ENCODE measurements at places on chromosomes 12 and 14. TPM values are rescaled to one million over a fixed set of nuclear protein-coding genes. Genes with fewer than 3 reads are reported as not detected.

DNA sequence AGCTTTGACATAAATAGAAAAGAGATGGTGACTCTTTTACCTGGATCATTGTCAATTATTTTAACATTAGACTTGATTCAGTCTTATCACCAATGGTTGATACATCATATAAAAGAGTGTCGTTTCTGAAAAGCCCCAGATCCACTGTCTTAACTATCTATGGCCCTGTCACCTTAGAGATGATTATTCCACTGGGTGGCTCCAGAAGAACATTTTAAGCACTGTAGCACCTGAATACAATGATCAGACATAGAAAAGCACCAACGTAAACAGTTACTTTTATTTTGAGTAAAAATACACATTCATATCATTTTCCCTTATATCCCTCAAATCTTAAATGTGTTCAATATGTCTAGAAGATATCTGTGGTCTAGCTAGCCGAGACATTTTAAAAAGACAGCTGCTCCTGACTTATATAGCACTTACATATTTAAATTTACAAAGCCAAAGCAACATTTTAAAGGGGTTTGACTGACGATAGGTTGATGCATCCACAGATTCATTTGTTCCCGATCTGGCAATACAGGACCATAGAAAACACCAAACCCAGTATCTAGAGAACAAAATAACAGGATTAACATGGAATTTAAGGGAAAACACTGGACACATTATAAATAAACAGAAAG is 32.9 kb downstream of the TSPAN8 start:
- DNase-seq: no peak

DNA sequence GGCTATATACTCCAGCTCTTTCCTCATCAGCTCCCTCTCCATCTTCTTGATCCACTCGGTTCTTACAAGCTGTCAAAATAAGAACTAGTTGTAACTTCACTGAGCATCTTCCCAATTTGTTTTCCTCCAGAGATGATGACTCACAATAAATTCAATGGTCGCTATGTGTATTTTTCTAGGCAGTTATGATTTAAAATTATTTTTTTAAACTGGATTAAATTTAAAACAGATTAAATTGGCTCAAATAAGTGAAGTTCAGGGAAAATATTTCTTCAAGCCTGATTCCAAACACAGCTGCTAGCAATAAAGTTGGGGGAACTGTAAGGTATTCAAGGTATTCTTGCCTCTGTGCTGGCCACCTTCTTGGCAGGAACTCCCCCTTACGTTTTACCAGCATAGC is 717.7 kb upstream of the USP15 start:
- DNase-seq: no peak

GRCh38 chr12:58931518-58931917 is 11.2 kb upstream of the LRIG3 start:
- DNase-seq: no peak

DNA sequence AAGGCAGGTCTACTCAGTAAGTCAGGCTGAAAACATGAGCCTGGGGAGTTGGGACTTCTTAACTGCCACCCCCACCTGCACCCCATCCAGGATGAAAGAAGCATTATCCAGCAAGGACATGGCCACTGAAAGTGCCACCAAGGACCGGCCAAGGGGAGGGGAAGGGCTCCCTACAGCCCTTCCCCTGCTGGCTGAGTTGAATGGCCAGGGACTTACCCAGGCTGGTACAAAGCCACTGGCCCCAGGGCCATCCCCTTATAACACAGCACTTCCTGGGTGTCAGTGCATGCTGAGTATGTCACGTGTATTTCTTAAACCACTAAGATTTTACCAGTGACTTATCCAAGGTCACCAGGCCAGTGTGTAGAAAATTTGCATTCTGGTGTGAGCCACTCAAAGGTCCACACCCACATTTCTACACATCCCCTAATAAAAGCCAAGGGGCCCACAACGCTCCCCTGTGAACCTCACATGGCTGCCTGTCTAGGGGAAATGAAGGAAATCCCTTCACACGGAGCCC is 29.3 kb upstream of the ZFP36L1 start:
- no peak for DNase-seq

GRCh38 chr14:61342486-61342885 is 21.1 kb downstream of the PRKCH start:
- no peak for DNase-seq

- no peak for DNase-seq
Observed at GRCh38 chr12:50112456-50113218, 601 bp downstream of the COX14 start.

- no peak for DNase-seq
Observed at GRCh38 chr12:118402251-118402650, 25.9 kb downstream of the SUDS3 start.

GRCh38 chr14:75096959-75097358 is 27.5 kb downstream of the ZC2HC1C start:
- DNase-seq: no peak

- DNase-seq: no peak
Observed at GRCh38 chr12:1797011-1797901, 23.1 kb upstream of the LRTM2 start.

GRCh38 chr12:130460611-130461446 is 123.1 kb downstream of the PIWIL1 start:
- DNase-seq: no peak

- no peak for DNase-seq
Observed at GRCh38 chr12:57063991-57064685, 14.2 kb upstream of the MYO1A start.

- DNase-seq: no peak
Observed at GRCh38 chr14:67004521-67004920, 184.7 kb upstream of the GARIN2 start.

DNA sequence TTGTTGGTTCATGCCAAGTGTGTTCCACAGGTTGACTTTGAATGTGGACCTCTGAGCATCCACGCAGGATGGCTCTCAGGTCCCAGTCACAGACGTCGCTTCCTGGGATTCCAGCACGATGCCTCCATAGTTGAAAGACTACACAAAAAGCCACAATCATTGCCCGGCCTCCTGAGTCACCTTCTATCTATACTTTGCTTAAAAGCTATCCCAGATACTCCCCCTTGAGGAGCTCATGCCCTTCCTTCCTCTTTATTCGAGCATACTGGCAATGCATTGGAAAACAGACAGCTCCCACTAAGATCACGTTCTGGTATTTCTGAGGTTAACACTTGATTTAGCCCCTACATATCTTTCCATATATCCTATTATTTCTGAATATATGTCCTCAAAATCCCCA is 40.1 kb downstream of the ZNF664 start:
- no peak for DNase-seq

DNA sequence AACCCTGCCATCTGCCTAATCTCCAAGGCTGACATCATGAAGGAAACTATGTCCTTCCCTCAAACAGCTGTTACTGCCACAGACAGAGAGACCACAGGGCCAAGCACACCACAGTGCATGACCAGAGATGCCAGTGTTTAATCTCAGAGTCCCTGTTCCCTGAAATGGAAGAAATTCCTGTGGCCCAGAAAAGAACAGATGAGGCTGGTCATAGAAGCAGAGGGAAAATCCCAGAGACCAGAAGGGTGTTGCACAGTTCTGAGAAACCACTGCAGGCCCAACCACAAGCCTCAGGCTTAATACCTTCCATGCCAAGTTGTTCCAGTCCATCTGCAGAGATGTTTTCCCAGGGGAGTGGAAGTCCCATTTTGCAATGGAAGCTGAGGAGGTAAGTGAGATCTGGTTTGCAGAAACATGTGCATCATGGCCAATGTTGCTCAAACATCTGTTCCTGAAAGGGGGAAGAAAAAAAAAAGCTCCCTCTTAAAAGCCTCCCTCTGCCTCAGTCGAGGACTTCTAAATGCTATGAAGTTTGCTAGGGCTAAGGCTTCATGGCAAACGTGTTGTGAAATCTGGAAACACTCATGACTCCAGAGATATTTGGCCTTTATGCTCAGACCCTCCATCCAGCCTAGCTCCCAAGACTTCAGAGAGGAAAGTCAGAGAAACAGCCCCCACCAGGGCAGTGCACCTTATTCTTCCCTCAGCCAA is 98.6 kb downstream of the SCARB1 start:
- DNase-seq: no peak

GRCh38 chr12:45518291-45519235 is 210.9 kb upstream of the ARID2 start:
- DNase-seq: no peak

GRCh38 chr12:19847294-19848059 is 408.2 kb downstream of the AEBP2 start:
- peak; percentile 65 for DNase-seq

DNA sequence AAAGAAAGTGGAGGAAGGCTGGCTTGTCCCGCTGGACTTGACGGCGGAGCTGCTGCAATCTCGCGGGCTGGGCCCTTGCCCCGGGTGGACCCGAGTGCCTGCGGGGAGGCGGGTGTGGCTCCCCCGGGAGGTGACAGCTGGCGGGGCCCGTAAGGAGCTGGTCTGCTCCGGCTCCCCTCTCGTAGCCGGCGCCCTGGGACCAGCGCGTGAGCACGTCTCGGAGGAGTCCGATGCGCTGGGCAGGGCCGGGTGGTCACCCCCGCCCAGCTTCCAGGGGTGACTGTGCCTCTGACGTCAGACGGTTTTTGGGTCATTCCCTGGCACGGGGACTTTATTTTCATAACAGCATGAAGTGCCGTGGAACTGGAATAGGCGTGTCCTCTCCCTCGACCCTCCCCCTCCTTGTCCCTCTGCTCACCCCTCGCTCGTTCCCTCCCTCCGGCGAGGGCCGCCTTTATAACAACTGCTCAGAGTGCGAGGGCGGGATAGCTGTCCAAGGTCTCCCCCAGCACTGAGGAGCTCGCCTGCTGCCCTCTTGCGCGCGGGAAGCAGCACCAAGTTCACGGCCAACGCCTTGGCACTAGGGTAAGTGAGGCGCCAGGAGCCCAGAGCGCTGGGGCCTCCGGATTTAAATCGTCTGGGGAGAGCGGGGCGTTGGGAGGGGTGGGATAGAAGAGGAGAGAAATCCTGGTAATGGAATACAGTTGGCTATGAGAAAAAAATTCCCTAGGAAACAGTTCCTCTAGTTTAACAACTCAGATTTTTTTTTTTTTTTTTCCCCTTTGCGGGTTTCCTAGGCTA is at the start of gene GPRC5A:
Gene GPRC5A (plus strand): TSS at position 483 of the 801 bp plus-strand sequence. CDS start 16,688 bp downstream, outside the sequence.
- peak; percentile 84 for DNase-seq

DNA sequence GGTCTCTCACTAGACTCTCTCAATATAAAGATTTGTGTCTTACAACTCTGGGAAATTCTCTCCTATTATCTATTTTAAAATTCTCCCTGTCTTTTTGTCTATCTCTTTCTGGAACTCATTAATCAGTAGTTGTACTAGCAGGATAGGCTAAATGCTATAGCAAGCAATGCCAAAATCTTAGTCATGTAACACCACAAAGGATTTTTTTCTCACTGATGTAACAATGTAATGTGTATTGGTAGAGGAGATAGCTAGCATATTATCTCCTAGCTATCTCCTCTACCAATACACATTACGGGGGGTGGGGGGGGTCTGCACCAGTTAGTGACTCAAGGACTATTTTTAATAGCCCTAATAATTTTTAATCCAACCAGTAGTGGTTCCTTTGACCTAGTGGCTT is 225.4 kb downstream of the KLHL28 start:
- no peak for DNase-seq

- no peak for DNase-seq
Observed at GRCh38 chr12:128754275-128754674, 69.5 kb downstream of the SLC15A4 start.

DNA sequence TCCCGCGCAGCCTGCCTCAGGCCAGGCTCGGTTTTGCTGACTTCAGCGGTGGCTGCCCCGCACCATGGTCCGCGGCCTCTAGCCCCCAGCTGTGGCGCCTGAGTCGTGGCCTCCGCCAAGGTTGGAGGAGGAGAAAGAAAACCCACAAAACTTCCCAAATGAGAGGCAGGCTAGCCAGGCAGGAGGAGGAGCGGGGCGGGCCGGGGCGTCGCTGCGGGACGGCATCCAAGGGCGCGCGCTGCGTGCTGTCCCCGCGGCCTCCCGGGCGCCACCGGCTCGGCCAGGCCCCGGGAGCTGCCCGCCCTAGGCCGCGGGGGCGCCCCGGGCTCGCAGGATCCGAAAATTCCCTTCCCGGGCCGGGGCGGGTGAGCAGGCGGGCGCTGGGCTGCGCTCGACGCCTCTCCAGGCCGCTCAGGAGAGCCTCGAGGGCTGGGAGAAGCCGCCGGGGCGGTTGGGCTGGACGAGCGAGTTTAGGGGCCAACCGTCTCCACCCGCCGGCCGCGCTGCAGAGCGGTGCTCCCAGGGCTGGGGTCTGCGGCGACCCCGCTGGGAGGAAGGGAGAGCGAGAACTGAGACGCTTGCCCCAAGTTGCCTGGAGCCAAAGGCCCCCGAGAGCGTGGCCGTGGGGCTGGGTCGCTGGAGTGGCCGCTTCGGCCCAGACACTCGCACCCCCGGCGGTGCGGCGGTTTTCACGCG is at the start of gene EFS:
Gene EFS (minus strand): TSS at position 137 of the 696 bp plus-strand sequence. CDS start 147 bp downstream, outside the sequence.
- DNase-seq: peak; percentile 27

- no peak for DNase-seq
Observed at GRCh38 chr14:77638771-77639171, 22.3 kb upstream of the SPTLC2 start.

GRCh38 chr12:5051334-5051733 is 7.7 kb downstream of the KCNA5 start:
- DNase-seq: no peak

DNA sequence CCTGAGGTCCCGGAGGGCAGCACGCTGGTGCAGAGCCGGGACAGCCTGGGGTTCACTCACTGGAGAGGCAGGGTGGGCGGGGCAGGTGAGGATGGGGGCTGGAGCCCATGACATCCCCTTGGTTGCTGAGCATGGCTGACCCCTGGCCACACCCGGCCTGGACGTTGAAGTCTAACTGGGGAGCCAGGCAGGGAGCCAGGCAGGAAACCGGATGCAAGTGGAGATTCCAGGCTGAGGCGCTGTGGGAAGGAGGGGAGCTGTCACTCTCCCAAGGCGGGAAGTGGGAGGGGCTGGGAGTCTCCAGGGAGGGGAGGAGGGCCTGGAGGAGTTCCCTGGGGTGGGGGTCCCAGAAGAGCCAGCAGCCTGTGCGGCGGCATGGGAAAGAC is 7.7 kb upstream of the INF2 start:
- DNase-seq: peak; percentile 90

DNA sequence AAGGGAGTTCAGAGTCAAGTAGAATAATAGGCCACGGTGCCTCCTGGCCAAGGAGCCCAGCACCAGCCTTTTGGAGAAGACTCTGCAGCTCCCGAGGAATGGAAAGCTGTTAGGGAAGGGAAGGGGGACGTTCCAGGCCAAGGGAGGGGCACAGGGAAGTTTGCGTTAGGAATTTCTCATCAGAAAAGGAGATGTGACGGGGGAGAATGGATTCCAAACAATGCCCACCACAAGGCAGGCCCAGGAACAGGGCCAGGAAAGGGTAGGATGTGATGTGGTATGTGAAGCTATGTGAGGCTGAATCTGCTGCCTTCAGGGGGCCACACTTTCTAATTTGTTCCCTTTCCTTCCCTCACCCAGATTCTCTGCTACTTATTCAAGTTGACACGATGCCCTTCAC is 46.0 kb downstream of the DGLUCY start:
- DNase-seq: no peak

The C12orf54 gene
- 0.60 TPM for polyA plus RNA-seq

The KRT6C gene
- polyA plus RNA-seq: not detected

The CFL2 gene
- 74.8 TPM for polyA plus RNA-seq

The HHIPL1 gene
- 0.98 TPM for polyA plus RNA-seq

The RGS6 gene
- polyA plus RNA-seq: 1.00 TPM

Data from left kidney (tissue), 8 donors.